ENCODE measurements at places on chromosomes 3 and 15.

- DNase-seq: no peak
These were observed 215.1 kb upstream of the UBE2E1 start for GRCh38 chr3:23590424-23591273.

DNA sequence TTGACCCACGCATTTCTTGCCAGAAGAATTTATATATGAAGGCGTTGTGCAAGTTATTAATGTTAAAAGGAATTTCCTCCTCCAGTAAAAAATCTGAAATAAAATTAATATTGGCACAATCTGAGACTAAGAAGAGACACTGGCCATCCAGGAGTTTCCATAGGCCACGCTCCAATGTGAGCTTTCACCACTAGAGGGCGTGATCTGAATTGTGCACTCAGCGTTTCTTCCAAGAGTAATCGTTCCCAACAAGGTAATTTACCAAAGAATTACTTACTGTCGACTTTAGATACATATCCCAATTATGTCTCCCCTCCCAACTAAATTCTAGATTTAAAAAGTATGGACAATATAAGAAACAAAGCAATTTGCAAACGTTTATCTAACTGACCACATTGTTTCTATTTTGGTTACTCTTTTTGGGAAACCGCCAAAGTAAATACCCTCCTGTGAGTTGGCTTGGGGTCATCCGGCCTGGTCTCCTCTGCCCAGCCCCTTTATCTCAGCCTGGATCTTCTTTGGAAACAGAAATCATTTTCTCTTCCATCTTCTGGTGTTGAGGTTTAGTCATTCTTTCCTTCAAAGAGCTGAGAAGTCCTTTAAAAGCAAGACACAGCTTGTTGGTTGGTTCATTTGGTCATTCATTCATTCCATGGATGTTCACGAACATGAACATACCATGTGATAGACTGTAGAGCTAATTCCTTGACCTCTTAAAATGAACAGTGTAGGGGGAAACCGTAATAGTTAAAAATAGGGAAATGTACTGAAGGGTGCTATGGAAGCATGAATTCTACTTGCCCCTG, 26.2 kb downstream of the POLR2M start:
- no peak for DNase-seq

GRCh38 chr3:115359536-115359935, 212.4 kb upstream of the ZBTB20 start:
- DNase-seq: no peak

- no peak for DNase-seq
These were observed 109.9 kb upstream of the BCL6 start for GRCh38 chr3:187855131-187855530.

- DNase-seq: no peak
These were observed 126.2 kb downstream of the KLF13 start for GRCh38 chr15:31452595-31453557.

- DNase-seq: no peak
These were observed 12.7 kb downstream of the TRPM1 start for GRCh38 chr15:31088672-31089367.

- DNase-seq: no peak
These were observed 1.1 kb downstream of the KCNH8 start for GRCh38 chr3:19149368-19149767.

GRCh38 chr3:150545419-150546225, 674 bp downstream of the SERP1 start:
- peak; percentile 48 for DNase-seq

- no peak for DNase-seq
These were observed 42.9 kb downstream of the CDIN1 start for GRCh38 chr15:36622197-36622795.
